ENCODE measurements at places on chromosomes 13 and 19. TPM values are rescaled to one million over a fixed set of nuclear protein-coding genes. Genes with fewer than 3 reads are reported as not detected.

- no peak for DNase-seq
- no peaks in the 10 kb centered on the region for H3K4me1 ChIP-seq
- peaks cover 81% of the 10 kb centered on the region for H3K27me3 ChIP-seq
- no peaks in the 10 kb centered on the region for H3K36me3 ChIP-seq
- H3K27ac ChIP-seq = no peak overlapping the region
- H3K4me3 ChIP-seq = no peak overlapping the region
These were observed 39.9 kb downstream of the SIGLEC7 start for GRCh38 chr19:51181913-51182419.

- no peaks in the 10 kb centered on the region for H3K36me3 ChIP-seq
- H3K4me1 ChIP-seq = no peaks in the 10 kb centered on the region
- no peaks in the 10 kb centered on the region for H3K27me3 ChIP-seq
These were observed 204.9 kb downstream of the ZIC5 start for GRCh38 chr13:99766641-99767045.

DNA sequence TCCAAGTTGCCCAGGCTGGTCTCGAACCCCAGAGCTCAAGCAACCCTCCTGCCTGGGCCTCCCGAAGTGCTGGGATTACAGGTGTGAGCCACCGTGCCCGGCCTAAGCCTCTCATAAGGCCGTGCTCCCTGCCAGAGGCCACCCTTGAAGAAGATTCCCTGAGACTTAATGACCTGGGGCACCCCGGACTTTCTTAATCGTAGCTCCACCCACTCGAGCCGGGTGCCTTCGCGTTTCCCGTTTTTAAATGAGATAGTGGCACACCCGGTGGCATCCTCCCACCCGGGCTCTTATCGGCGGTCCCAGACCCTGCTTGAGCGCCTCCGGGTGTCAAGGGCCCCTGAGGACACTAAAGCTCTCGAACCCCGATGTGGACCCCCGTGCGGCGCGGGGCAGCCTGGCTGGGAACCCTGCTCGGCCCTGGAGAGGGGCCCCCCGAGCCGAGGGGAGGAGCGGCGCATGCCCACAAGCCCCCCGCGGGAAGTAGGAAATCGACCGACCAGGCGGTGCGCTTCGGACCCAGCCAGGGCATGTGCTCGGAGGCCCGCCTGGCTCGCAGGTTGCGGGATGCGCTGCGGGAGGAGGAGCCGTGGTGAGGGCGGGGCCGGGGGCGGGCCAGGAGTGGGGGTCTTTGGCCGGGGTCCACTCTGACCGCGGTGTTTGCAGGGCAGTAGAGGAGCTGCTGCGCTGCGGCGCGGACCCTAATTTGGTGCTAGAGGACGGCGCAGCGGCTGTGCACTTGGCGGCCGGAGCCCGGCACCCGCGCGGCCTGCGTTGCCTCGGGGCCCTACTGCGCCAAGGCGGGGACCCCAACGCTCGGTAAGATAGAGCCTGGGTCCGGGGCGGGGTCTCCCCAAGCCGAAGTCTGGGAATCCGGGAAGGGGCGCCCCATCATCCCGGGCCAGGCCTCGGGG, at the start of gene ANKLE1:
ANKLE1 (plus strand) TSS at position 511 of the 914 bp plus-strand sequence; CDS start at position 531, 20 bp downstream.
- H3K27ac ChIP-seq = no peak within 1 kb of the TSS
- no peak within 1 kb of the TSS for H3K4me3 ChIP-seq
- H3K4me1 ChIP-seq = no peaks in the 10 kb centered on the region
- no peak for DNase-seq
- H3K27me3 ChIP-seq = no peaks in the 10 kb centered on the region
- H3K36me3 ChIP-seq = 0 out of 2 replicates have a peak, but pooled peaks cover 4% of the 10 kb centered on the region

ZNF726 gene
- total RNA-seq = 9.3 TPM

GRCh38 chr19:33888665-33889064, 92.0 kb downstream of the KCTD15 start:
- DNase-seq = no peak
- H3K27ac ChIP-seq = no peak overlapping the region

DNA sequence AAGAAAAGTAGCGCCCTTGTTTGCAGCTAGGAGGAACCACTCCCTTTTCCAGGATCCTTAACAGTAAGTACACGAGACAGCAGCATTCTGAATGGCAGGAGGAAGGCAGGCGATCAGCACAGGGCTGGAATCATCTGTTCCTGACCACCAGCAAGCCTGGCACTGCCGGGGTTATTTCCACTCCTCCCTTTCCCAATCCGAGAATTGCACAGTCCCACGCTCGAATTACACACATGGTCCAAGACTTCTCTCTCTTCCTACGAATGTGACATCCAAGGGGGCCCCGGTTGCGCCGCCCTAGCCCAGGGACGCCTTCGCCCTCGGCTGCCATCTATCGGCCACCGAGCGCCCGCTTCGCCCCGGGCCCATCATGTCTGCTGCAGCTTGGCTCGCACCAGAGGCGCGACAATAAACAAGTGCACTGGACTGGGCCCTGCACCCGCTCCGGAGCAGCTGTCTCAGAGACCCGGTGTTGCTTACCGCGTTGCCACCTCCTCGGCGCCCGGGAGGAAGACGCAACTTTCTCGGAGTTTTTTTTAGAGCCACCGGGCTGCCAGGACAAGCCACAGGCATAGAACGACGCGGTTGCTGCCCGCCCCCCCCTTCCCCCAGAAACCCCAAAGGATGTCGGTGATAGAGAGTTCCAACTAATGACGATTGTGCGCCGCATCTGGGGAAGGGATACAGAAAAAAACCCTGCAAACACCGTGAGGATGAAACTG, at the start of gene SLITRK5:
SLITRK5 (plus strand) TSS at position 341 of the 722 bp plus-strand sequence. CDS start 4,018 bp downstream, outside the sequence.
- peak; percentile 55 for DNase-seq
- H3K27me3 ChIP-seq = no peaks in the 10 kb centered on the region
- H3K4me3 ChIP-seq = peak within 1 kb of the TSS; percentile 72
- 0 out of 2 replicates have a peak, but pooled peaks cover 4% of the 10 kb centered on the region for H3K4me1 ChIP-seq
- H3K27ac ChIP-seq = no peak within 1 kb of the TSS

DNA sequence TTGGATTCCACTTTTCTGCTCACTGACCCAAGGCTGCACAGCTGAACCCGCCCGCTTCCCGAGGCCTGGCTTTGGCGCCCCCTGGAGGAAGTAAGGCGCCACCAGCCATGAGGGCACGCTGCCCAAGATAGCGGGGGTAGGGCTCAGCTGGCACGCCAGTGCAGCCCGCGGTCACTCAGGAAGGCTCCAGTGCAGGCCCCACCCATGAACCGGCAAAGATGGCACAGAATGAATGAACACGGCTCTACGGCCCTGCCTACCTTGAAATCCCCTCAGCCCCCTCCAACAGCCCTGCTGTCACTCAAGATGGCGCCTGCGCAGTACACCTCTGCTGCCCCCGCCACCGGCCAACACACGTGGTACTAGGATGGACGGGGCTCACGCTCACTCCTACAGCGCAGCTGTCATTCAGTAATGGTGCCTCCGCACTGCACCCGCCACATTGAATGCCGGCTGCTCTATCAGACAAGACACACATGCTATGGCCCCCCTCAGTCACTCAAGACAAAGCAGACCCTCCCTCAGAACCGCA, 3.0 kb downstream of the PEG3 start:
- H3K4me1 ChIP-seq = no peaks in the 10 kb centered on the region
- H3K27ac ChIP-seq = no peak overlapping the region
- no peak overlapping the region for H3K4me3 ChIP-seq
- no peaks in the 10 kb centered on the region for H3K27me3 ChIP-seq

DNA sequence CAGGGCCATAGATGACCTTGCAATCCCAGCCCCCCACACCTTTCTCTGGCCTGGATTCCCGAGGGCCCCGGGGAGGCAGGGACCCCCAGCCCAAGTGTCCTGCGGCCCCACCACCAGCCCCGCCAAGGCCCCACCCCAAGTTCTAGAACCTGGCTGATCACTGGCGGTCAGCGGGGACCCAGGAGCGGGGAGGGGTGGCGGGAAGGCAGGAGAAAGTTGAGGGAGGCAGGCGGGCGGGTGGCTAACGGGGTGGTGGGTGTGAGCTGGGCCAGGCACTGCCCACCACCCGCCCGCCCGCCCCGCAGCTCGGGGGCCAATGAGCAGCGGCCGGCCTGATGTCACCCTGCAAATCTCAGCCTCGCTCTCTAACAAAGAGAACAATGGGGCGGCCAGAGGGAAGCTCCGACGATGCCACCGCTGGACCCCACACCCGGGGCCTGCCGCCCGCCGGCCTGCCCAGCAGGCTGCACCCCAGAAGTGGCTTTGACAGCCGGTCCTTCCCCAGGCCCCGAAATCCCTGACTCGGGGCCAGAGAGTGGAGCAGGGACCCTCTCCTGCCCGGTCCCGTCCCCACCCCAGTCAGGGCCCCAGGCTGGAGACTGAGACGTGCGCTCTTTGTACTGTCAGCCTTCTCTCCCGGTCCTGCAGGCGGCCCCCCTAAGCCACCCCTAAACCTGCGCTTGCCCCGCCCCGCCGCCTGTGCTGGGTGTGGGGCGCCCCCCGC, 1.6 kb downstream of the MEX3D start:
- no peaks in the 10 kb centered on the region for H3K36me3 ChIP-seq
- peak overlapping the region; percentile 55 for H3K4me3 ChIP-seq
- H3K27me3 ChIP-seq = no peaks in the 10 kb centered on the region
- H3K4me1 ChIP-seq = peaks cover 4% of the 10 kb centered on the region
- no peak overlapping the region for H3K27ac ChIP-seq

CRLF1 gene
- 2.8 TPM for total RNA-seq

CUL4A gene
- 91.0 TPM for total RNA-seq

DNA sequence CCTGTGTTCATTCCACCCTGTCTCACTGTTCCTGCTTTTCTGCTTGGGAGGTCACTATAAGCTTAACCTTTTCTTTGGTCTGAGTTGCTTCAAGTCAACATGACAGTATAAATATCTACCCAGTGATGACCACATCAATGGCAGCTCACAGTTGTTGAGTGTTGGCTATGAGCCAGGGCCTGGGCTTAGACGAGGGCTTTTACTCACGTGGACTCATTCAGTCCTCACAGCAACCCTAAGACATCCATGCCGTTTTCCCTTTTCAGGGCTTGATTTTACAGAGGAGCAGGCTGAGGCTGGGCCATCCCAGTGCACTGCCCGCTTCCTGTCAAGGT, 10.2 kb upstream of the CCDC97 start:
- H3K27ac ChIP-seq = no peak overlapping the region
- DNase-seq = no peak
- no peaks in the 10 kb centered on the region for H3K4me1 ChIP-seq
- no peak overlapping the region for H3K4me3 ChIP-seq
- H3K27me3 ChIP-seq = no peaks in the 10 kb centered on the region

DNA sequence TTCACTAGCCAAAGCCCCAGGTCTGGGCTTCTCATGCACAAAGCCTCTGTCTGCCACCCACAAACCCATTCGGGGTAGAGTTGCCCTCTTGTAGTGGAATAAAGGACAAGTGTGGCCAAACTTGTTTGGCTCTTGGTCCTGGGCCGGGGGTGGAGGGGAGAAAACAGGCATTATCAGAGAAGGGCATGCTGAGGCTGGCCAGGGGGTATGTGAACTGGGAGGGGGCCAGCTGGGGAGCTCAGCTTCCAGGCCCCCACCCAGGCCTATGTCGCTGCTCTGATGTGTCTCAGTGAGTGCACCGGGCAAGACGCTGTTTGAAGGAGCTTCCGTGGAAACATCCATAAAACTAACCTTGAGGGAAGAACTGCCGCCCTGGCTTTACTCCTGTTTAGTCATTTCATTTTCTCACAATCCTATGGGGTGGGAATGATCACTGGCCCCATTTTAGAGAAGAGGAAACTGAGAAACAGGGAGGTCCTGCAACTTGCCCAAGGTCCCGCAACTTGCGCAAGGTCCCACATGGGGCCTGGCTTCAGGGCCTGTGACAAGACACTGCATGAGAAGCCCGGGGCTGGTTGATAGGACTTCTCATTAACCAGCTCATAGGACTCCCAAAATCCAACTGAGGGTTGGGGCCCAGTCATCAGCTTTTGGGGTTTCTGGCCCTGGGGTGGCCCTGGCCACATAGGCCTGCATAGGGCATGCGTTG, 30.8 kb downstream of the CCNE1 start:
- H3K4me3 ChIP-seq = no peak overlapping the region
- peaks cover 23% of the 10 kb centered on the region for H3K4me1 ChIP-seq
- DNase-seq = no peak
- no peaks in the 10 kb centered on the region for H3K36me3 ChIP-seq
- H3K27me3 ChIP-seq = no peaks in the 10 kb centered on the region
- H3K27ac ChIP-seq = no peak overlapping the region

GRCh38 chr19:19155495-19156219, 14.4 kb downstream of the MEF2B start:
- no peak overlapping the region for H3K27ac ChIP-seq
- no peak for DNase-seq
- no peaks in the 10 kb centered on the region for H3K36me3 ChIP-seq
- H3K27me3 ChIP-seq = no peaks in the 10 kb centered on the region
- no peak overlapping the region for H3K4me3 ChIP-seq
- no peaks in the 10 kb centered on the region for H3K4me1 ChIP-seq

DLEU7 gene
- total RNA-seq = not detected

GRCh38 chr19:29711584-29712132, 3.4 kb downstream of the C19orf12 start:
- no peak overlapping the region for H3K27ac ChIP-seq
- H3K27me3 ChIP-seq = no peaks in the 10 kb centered on the region
- peaks cover 7% of the 10 kb centered on the region for H3K4me1 ChIP-seq

UQCR11 gene
- 275 TPM for total RNA-seq

DNA sequence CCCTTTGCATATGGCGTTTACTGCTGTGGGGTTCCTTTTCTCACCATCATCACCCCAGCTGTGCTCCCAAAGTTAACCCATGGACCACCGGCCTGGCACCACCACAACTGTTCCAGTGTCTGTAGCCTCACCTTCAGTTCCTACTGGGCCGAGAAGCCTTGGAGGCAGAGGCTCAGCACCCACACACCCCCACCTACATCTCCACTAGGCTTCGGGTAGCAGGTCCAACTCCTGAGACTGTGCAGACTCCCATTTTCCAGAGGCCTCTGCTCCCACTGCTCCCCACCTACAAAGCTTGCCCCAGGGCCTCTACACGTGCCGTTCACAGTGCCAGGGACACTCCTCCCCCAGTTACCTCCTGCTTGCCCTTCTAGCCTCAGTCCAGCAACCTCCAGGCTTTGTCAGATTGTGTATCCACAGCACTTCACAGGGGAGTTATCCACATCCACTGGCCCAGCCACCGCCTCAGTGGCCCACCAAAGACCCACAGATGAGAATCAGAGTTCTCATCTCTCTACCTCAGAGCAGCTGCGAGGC, 14.1 kb downstream of the SLC27A5 start:
- no peak for DNase-seq
- no peaks in the 10 kb centered on the region for H3K27me3 ChIP-seq

- no peak for DNase-seq
- no peaks in the 10 kb centered on the region for H3K36me3 ChIP-seq
- H3K4me3 ChIP-seq = no peak overlapping the region
- no peak overlapping the region for H3K27ac ChIP-seq
These were observed 299.5 kb downstream of the MZT1 start for GRCh38 chr13:72427757-72428528.

ZNF541 gene
- not detected for total RNA-seq

RPL21 gene
- 711 TPM for total RNA-seq

Data from PC-9 (cell line).